Fibroblast of skin of scalp (primary cell): ENCODE measurements at places on chromosomes 3 and 15.
A peak's percentile ranks its signal among the peaks of the same experiment; 100 is the strongest.

GRCh38 chr15:68151277-68151676 lies 53.9 kb downstream of the CALML4 start:
- DNase-seq = peak; percentile 45

GRCh38 chr3:100018806-100019205 lies 95.5 kb downstream of the FILIP1L start:
- DNase-seq = no peak

DNA sequence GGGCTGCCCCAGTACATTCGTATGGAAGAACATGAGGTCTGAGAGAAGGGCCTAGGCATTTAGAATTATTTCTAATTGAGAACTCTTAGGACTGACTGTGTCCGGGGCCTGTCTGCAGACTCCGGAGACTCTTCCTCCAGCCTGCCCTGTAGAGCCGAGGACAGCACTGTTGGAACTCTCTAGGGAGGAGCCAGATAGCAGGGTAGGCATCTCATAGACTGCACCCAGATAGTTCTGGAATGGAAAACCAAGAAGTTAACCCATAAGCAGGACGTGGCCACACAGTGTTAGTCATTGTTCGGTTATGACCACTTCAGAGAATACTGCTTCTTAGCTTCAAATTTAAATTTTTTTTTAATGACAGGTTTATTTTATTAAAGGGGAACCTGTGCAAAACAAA lies 59.5 kb downstream of the SNRK start:
- peak; percentile 66 for DNase-seq

- no peak for DNase-seq
Observed at GRCh38 chr15:98715890-98716443, 67.6 kb downstream of the IGF1R start.

- no peak for DNase-seq
Observed at GRCh38 chr3:99041747-99042146, 140.3 kb upstream of the DCBLD2 start.

DNA sequence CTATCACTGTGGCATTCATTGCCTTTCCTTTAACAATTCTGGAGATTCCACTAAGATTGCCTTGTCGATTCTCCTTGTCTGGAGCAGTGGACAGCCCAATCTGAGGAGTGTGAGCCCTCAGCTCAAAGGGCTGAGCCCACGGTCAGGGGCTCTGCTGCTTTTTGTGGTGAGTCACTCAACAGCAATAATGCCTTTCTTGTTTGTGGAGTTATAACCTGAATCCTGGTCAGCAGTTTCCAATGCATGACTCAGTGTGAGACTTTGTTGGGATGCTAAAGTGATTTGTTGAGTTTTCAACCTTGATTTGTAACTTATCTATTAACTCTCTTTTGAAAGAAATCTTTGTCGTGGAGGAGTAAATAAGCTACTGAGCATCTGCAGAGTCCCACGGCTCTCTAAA lies 183.5 kb downstream of the TJP1 start:
- no peak for DNase-seq

DNA sequence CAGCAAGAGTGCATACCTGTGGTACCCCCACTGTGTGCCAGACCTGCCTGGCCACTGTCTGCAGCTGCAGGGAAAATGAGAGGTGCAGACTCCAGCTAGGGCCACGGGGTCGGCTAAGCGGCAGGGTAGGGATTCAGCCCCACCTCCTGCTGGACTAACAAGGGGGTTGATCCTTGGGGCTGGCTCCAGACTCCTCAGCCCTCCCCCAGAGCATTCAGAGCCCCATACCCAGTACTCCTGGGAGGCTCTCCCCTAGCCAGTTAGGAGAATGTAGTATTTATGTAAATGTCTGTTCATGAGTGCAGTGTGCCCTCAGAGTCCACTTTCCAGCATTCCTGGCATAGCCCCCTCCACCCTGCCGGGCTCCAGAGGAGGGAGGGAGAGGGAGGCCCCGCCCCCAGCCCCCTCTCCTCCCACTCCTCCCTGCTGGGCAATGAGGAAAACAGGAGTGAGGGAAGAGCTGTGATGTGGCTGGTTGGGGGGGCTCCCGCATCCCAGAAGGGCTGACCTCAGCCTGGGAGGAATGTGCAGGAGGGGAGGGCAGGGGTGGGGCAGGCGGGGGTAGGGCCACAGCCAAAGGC lies 4.5 kb upstream of the SEMA3B start:
- peak; percentile 99 for DNase-seq

DNA sequence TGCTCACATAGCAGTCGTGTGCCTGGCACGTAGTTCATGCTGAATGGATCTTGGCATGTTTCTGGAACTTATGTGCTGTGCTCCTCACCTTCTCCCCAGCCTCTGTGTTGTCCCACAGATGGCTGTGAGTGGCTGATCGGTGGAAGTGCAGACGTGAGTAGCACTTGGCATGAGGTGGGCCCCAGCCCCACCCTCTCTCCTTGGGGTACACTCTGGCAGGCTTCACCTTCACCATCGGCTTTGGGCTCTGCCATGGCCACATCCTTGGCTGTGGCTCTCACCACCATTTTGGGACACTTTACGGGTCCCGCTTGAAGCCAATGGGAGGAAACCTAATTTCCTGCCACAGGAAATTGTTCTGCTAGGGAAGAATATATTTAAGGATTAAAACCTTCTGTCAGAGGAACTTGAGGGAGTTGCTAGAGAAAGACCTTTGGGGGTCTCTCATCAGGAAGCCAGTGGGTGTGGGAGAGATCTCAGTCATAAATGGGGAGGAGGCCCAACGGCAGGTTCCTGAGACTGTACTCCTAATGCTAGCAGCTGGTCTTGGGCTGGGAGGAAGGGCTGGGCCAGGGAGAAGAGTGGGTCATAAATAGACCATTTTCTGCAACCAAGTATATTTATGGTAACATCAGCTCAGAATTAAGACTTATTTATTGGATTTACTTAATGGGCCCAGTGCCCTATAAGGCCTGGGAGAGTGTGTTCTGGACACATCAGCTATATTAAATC lies 92.3 kb downstream of the SMAD3 start:
- DNase-seq = no peak

GRCh38 chr3:102353805-102354204 lies 81.0 kb upstream of the ZPLD1 start:
- DNase-seq = no peak

- DNase-seq = no peak
Observed at GRCh38 chr15:57205027-57205855, 171.1 kb upstream of the CGNL1 start.

- DNase-seq = peak; percentile 52
Observed at GRCh38 chr3:183265834-183266417, 12.9 kb downstream of the B3GNT5 start.

- no peak for DNase-seq
Observed at GRCh38 chr15:41630616-41631217, 29.5 kb upstream of the MGA start.

GRCh38 chr3:108494906-108495531 lies 15.4 kb downstream of the MYH15 start:
- no peak for DNase-seq

GRCh38 chr3:34179716-34180115 lies 381.3 kb downstream of the PDCD6IP start:
- no peak for DNase-seq

DNA sequence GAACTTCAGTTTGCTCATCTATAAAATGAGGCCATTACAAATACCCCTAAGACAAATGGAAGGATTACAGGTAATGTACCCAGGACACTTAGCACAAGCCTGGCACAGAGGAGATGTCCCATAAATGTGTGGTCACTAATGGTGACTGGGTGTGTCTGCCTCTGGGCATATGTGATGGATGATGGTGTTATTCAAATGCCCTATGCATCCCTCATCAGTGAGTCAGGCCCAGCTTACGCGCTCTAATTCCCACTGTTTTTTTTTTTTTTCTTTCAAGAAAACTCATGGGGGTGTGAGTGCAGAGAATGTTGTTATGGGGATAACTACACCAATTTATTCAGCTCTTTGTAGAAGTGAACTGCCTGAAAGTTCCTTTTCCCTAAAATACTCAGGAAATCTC lies 23.6 kb upstream of the KIF23 start:
- DNase-seq = peak; percentile 71

GRCh38 chr3:88433568-88433967 lies 283.8 kb downstream of the C3orf38 start:
- DNase-seq = no peak

DNA sequence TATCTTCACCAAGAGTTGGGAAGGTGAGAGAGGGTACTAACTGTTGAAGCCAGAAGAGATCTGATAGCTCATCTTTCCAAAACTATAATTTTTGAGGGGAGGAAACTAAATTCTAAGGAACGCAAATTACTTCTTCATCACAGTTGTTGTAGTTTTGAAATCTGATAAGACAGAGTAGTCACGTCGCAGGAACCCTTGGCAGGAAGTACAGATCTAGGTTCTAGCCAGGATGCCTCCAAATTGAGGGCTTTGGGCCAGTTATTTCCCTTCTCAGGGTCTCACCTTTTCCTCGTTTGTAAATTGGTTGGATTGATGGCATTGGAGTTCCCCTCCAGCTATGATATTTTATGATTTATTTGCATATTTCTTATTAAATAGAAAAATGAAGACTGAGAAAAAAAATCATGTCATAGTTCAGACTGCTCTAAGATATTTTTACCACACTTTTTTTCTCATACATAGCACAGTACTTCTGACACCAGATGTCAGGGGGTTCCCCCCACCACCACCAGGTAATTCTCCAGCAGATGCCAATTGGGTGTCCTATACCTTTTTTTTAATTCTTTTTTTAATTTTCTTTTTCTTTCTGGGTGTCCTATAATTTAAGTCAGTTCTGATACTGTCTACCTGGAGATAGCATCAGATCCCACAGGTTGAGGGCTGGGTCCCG lies 32.3 kb upstream of the APH1B start:
- no peak for DNase-seq

GRCh38 chr3:4606911-4607310 lies 113.8 kb downstream of the ITPR1 start:
- no peak for DNase-seq

GRCh38 chr3:169085827-169086226 lies 577.7 kb downstream of the MECOM start:
- peak; percentile 91 for DNase-seq

GRCh38 chr3:39869890-39870289 lies 60.5 kb downstream of the MYRIP start:
- DNase-seq = no peak

- no peak for DNase-seq
Observed at GRCh38 chr3:44905446-44906157, 31.2 kb downstream of the TGM4 start.

DNA sequence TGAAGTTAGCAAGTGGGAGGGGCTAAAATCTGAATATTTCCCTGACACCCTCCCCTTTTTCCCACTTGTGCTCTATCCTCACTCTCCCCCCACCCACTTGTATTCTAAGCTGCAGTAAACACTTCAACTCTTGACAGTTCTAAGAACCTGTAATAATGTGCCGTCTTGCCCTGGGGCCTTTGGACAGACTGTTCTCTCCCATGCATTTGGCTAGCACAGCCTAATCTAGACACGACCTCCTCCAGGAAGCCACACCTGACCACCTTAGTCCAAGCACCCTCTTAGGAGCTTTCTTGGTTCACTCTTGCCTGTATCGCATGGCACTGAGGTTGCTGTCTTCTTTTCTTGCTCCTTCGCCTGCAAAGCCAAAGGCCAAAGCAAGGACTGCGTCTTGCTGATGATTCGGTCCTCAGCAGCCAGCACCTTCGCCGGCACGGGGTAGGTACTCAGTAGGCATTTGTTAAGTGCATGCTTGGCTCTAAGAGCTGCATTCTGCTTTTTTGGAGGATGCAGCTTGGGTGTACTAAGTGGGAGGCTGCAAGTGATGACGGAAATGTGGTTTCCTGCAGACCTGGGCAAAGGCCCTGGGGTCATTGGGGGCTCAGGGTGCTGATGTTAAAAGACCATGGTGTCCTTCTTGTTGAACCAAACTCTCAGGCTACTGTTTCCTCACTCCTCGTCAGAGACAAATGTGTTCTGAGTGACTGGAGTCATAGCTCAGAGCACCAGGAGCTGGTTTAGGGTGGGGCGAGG lies 2.0 kb upstream of the ZNF710 start:
- DNase-seq = no peak

DNA sequence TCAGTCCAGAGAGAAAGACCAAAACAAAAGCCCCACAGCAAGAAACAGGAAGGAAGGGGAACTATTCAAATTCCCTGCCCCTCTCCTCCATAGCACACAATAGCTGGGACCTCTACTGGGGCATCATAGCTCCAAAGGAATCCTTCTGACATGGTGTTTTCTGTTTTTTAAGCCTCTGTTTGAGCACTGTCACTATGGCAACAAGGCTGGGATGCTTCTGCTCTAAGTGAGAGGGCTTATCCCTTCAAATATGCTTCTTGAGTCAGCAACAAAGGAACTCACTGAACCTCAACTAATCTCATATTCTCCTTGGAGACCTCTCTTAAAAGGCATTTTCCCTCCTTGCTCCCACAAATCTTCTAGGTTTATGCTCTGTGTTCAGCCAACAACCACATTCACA lies 40.5 kb downstream of the MYLK start:
- DNase-seq = peak; percentile 62

DNA sequence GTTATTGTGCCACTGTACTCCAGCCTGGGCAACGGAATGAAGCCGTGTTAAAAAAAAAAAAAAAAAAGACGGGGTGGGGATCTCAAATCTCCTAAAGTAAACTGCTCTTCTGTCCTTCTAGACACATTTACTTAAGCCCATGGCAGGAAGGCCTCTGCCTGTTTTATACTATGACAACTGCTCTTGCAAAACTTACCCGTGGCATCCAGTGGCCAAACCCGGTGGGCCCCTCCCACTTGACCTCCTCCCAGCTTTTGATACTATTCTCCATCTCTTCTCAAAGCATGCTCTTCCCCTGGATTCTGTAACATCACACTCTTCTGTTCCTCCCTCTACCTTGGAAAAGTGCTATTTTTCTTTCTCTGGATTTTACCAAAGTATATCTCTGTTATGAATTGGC lies 112.2 kb downstream of the RFTN1 start:
- DNase-seq = no peak

DNA sequence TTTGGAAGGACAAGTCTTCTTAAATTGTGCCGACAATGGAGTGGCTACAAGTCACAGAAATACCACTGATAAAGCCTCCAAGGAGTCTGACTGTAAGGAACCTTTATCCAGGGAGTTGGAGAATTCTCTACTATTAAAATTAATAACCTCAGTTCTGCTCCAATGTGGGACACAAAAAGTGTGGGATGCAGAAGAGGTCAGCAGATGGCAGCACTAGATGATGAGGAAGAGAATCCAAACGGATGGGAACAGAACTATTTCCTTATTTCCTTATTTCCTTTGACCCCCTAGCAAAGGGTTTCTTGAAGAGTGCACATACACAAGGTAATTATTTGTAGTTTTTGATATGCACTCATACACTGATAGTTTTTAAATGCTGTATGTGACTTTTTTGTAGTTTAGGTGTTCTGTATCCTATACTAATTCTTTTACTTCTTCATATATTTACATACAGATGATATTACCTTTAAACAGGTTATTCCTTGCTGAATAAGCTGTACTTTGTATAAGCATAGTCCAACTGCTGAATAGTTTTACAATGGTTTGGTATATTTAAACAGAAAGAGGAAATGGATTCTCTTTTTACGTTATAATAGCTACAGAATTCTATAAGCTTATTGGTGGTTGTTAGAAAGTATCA lies 25.6 kb upstream of the NLGN1 start:
- peak; percentile 38 for DNase-seq
